ENCODE measurements at places on chromosomes 7 and 10.

GRCh38 chr7:98211221-98211675 lies at the start of gene BHLHA15:
Gene BHLHA15, plus strand, starts transcription at chr7:98211439. Its CDS starts 871 bp downstream, at chr7:98212310.
- peak; percentile 28 for DNase-seq

DNA sequence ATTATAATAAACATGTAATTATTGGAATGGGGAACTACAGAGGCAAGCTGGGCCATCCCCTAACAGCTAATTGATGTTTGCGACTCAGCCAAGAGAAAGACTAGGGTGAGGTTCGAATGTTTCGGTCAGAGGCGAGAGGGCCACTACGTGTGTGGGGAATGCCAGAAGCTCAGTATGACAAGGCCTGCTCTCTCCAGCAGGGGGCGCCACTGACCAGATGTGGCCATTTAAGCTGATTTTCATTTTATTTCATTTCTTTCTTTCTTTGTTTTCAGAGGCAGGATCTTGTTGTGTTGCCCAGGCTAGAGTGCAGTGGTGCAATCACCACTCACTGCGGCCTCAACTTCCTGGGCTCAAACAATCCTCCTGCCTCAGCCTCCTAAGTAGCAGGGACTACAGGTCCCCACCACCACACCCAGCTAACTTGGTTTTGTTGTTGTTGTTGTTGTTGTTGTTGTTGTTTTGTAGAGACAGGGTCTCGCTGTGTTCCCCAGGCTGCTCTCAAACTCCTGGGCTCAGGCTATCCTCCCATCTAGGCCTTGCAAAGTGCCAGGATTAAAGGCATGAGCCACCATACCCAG lies 38.1 kb downstream of the TMEM130 start:
- peak; percentile 30 for DNase-seq

DNA sequence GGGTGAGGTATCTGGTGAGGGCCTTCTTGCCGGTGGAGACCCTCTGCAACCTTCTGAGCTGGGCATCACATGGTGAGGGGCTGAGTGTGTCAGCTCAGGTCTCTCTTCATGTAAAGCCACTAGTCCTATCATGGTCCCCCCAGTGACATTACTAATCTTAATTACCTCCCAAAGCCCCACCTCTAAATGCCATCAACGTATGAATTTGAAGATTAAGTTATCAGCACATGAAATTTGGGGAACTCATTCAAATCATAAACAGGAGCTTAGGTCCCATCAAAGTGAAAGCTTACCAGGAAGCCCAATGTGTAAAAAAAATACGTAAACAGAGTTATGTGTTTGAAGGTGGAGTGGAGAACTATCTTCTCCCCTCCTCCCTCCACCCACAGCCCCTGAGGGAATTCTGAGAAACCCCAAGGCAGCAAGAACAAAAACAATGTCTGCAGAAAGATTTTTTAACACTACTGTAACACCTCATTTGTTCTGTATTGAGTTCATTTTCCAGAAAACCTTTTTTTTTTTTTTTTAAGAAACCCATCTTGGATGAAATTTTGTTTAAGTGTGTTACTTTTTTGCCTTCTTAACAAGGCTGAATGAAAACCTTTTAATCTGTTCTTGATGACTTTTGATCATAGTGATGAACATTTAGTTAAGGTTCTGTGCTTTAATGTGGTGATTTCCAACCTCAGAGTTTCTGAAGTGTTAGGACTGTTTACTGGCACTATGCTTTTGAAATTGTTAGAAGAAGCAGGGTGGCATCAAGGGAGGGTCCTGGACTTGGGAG lies 19.1 kb upstream of the PCGF5 start:
- no peak for DNase-seq

- DNase-seq = no peak
Observed at GRCh38 chr7:66790196-66790595, 49.7 kb downstream of the RABGEF1 start.

DNA sequence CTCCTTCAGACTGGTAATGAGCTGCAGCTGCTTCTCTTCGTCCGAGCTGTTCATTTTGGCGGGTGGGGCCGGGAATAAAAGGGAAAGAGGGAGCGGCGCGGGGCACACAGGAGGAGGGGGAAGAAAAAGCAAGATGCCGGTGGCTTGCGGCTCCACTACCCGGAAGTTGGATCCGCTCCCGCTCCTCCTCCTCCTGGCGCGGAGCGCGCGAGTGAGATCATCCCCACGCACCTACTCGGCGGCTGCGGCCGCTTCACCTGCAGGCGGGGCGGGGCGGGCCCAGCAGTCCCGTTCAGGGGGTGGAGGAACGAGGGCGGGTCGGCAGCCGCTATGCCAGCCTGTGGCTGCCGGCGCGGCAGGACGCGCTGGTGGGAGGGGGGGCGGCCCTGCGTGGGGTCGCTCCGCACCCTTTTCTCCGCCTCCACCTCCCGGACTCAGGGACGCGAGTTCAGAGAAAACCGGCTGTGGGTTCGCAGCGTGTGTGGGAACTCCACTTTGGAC lies at the start of gene SHTN1:
SHTN1 (minus strand) TSS at position 162 of the 501 bp plus-strand sequence; CDS start at position 54, 108 bp downstream.
- DNase-seq = peak; percentile 26

GRCh38 chr7:70374772-70375533 lies 757.0 kb upstream of the GALNT17 start:
- DNase-seq = no peak

DNA sequence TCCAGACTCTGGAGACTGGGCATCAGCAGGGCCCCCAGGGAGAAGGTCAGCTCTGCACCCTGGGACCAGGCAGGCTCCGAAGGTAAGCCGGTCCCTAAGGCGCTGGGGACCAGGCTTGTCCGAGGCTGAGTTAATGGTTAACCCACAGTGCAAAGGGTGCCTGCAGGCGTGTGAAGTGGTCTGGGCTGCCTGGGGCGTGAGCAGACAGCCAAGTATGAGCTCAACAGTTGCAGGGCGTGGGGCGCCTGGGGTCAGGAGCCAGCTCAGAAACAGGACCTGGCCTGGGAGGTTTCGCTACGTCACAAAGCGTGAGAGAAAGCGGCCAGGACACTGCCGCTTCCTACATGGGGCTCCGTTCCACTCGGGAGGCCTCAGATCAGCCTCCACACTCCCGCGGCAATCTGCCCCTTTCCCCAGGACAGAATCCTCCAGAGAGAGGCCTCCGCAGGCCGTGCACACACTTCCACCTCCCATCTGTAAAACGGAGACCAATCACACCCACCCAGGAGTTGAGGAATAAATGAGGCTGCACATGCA lies 16.0 kb downstream of the PDGFA start:
- DNase-seq = no peak

GRCh38 chr7:45461026-45461425 lies 113.1 kb upstream of the ADCY1 start:
- no peak for DNase-seq

DNA sequence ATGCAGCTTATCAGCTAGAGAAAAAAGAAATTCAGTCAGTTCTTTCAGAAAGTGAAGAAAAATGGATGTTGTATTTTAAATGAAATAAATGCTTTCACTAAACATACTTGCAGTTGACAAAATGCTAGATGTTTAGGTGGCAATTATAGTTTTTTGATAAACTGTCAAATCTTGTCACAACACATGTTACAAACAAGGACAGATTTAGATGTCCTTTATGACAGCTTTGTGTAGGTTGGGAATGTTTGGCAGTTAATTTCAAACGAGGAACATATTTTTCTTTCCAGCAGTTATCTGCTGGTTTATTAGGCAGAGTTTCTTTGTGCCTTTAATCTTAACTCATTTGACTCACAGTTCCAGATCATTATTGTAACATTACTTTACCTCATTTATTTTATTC lies 3.1 kb upstream of the PRPS1L1 start:
- DNase-seq = no peak

- no peak for DNase-seq
Observed at GRCh38 chr7:2688409-2689342, 674 bp downstream of the AMZ1 start.

DNA sequence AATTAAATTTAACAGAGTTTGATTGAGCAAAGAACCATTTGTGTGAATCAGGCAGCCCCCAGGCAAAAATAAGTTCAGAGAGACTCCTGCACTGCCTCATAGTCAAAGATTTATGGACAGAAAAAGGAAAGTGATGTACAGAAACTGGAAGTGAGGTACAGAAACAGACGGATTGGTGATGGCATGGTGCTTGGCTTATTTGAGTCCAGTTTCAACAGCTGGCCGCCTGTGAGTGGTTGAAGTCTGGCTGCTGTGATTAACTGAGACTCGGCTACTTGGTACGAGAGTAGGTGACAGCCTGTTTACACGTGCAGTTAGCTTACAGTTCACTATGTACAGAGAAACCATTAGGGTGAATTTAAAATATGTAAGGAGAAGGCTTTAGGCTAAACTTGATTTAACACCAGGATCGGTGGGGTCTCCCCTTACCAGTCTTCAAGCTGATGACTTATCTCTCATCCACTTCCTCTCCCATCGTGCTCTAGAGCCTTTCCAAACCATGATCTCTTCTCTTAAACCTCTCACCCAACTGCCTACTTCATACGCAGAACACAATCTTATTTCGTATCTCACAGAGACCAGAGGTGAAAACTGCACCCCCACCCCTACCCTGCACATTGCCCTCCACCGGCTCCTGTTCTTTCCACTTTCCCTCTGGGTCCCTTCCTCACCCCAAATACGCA lies 5.0 kb upstream of the MSMB start:
- DNase-seq = no peak

- DNase-seq = no peak
Observed at GRCh38 chr7:16084875-16085274, 336.5 kb downstream of the CRPPA start.
